ENCODE measurements at places on chromosomes 6 and 20.

DNA sequence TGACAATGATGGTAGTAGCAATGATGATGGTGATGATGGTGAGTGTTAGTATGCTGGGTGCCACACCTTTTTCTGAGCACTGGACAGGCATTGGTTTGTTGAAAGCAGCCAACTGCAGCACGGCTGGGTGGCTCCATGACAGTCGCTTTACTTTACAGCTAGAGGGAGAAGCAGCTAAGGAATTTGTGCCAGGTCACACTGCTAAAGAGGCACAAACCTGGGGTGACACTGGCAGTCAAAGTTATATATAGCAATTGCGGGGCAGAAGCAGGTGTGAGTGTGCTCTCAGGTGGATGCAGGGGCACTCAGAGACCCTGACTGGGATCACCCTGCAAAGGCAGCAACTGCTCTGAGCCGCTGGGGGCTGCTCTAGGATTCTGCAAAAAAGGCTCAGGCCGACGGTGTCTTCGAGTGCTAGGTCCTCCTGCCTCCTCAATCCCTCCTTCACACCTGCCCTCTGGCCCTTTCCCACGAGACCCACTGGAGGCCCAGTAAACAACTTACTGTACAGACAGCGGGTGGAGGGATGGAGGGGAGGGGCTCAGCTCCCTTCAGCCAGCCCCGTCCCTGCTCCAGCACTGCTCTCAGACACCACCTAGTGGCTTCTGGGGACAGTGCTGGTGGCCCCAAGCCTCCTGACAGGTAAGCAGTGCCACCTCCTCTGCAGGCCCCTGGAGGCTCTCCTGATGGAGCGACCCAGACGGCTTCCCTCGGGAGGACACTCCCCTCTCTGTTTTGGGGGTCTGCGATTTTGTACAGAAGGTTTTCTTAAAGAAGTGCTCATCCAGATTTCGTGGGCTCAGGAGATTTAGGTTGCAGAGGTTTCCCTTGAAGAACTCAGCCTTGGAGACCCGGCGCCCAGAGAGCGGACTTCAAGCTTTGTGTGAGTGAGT, 4.4 kb upstream of the RPS21 start:
- DNase-seq = peak; percentile 94

DNA sequence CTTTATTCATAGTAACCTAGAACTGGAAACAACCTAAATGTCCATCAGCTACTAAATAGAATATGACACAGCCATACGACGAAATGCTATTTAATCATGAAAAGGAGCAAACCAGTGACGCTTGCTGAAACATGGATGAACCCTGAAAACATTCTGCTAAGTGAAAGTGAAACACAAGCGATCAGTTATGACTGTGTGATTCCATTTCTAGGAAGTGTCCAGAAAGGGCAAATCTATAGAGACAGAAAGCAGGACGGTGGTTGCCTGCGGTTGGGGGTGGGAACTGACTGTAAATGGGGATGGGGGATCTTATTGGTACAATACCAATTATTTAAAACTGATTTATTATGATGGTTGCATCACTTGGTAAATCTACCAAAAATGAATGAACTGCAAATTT, 126.8 kb downstream of the IPCEF1 start:
- no peak for DNase-seq

GRCh38 chr20:21529863-21530262, 16.0 kb upstream of the NKX2-2 start:
- peak; percentile 19 for DNase-seq

GRCh38 chr6:111782887-111783466, 90.3 kb downstream of the FYN start:
- DNase-seq = no peak

- DNase-seq = peak; percentile 68
Observed at GRCh38 chr6:34145161-34146020, 496 bp downstream of the GRM4 start.
